ENCODE measurements at places on chromosomes 1 and 21.

- DNase-seq = no peak
Observed at GRCh38 chr1:232597721-232598120, 32.2 kb downstream of the SIPA1L2 start.

GRCh38 chr1:1552263-1552639, 11.8 kb upstream of the TMEM240 start:
- DNase-seq = no peak

DNA sequence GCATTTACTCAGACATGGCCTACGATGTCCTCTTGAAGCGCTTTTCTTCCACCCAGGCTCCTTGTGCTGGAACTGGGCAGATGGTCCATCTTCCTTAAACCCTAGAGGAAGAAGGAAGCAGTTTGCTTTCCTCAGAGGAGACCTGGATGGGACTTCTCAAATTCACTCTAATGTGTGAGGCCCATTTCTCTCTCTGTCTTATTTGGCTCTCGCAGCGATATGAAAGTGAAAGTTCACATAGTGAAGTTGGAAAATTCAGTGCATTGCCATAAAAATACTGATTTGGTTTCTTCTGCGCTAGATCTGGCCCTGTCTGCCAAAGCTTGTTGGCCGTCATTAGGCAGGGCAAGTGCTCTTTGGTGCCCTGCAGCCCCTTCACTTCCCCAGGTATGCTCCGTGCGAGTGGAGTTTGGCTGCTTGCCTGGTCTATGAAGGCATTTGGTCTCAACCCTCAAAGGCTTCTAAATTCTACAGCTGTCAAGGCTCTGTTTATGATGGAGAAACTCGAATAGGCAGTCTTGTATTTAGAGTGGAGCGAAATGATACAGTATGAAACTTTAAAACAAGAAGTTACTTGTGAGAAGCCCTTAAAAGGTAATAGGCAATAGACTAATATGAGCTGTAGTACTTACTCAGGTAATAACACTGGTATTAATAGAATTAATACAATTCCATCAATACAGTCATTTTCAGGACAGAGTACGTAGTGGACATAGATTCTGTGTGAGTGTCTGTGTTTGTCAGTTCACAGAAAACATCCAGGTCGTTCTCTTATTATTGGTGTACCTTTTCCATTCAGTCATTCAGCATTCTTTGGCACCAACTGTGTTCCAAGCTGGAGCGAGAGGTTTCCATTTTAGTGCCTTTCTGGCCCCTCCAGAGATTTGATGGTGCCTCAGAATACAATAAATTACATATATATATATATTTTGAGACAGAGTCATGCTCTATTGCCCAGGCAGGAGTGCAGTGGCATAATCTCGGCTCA, 20.5 kb downstream of the SZRD1 start:
- DNase-seq = no peak

GRCh38 chr21:28714777-28715464, 277.8 kb downstream of the LTN1 start:
- DNase-seq = peak; percentile 86

GRCh38 chr1:119680723-119681122, 31.0 kb upstream of the PHGDH start:
- DNase-seq = no peak

GRCh38 chr1:117436513-117436912, 69.3 kb downstream of the MAN1A2 start:
- no peak for DNase-seq

- no peak for DNase-seq
Observed at GRCh38 chr1:98557895-98558294, 103.6 kb upstream of the SNX7 start.

DNA sequence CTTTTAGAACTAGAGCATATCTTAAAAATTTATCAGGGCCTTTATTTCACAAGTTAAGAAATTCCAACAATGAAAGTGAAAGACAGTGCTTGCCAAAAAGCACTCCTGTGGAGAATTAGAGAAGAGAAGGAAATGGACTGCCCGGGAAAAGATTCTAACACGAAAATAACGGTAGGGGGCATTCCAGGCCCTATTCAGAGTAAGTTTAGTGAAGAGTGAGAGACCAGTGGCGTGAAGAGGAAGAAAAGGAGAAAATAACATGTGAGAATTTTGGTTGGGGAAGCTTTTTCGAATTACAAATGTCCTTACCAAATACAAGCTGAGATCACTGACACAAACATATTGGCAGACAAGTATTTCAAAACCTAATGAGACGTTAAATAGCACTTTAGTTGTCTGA, 38.4 kb upstream of the RBM34 start:
- DNase-seq = peak; percentile 3

GRCh38 chr1:26317612-26318337, at the start of gene CD52:
Gene CD52, plus strand, starts transcription at chr1:26317958. Its CDS starts 60 bp downstream, at chr1:26318018.
- DNase-seq = no peak

- DNase-seq = no peak
Observed at GRCh38 chr1:20367116-20367585, 76.5 kb downstream of the VWA5B1 start.

- DNase-seq = no peak
Observed at GRCh38 chr1:113784104-113784779, 25.0 kb upstream of the PHTF1 start.

GRCh38 chr1:229111703-229112319, 159.1 kb upstream of the RAB4A start:
- DNase-seq = no peak

- DNase-seq = peak; percentile 77
Observed at GRCh38 chr1:8059161-8059622, 33.1 kb upstream of the ERRFI1 start.

GRCh38 chr1:15177710-15178166, 24.2 kb downstream of the TMEM51 start:
- no peak for DNase-seq

DNA sequence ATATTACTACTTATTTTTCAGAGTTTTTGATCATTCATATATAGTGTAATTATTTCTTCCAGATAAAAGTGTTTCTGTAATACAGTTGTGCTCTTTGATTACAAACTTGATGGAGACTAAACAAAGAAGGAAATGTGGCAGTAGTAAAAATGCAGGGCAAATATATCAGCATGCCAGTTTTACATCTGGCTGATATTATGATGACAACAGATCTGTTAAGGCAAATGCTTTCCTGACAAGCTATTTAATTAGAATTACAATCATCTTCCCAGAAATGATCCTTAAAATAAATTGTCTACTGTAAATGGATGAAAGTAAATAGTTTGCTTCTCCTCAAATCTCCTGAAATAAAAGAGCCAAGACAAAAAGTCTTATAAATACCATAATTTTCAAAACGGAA, 1659.8 kb downstream of the BRINP3 start:
- DNase-seq = no peak

DNA sequence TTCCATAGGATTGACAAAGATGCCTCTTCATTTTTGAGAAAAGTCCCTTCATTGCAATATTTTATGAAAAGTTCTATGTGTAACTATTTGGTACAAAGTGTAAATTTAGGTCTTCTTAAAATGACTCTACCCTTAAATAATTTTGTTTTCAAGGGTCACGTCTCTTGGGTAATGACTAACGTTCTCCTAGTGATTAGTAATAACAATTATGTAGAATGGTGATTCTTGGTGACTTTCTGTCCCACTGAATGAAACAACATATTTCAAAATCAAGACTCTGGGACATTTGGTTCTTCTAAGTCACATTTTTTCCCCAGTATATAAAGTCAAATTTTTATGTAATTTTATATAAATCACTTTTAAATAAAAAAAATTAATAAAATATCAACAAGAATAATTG, 277.5 kb upstream of the ADAMTS5 start:
- no peak for DNase-seq
